ENCODE measurements at places on chromosomes 6 and 20. TPM values are rescaled to one million over a fixed set of nuclear protein-coding genes. Genes with fewer than 3 reads are reported as not detected.

The PHF1 gene
- 77.0 TPM for polyA plus RNA-seq

The KLHDC3 gene
- 112 TPM for polyA plus RNA-seq

The SLC22A7 gene
- 0.23 TPM for polyA plus RNA-seq

DNA sequence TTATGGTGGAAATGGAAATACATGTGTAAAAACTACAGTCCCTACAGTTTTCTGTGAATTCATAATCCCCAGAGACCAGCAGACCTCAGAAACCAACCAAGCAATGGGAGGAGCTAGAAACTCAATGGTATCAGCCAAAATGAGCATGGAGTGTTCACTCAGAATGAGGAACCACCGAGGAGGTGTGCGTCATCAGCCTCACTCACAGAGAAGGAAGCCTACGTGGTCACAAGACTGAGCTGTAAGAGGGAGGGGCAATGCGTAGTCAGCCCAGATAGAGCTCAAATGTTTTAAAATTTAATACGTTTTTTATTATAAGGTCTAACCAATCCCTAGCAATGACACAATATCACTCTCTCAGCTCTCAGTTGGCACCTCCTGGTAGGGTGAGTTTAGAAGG lies 17.4 kb downstream of the MYLK4 start:
- peaks cover 32% of the 10 kb centered on the region for H3K4me1 ChIP-seq
- no peaks in the 10 kb centered on the region for H3K36me3 ChIP-seq
- peak; percentile 59 for DNase-seq
- H3K27me3 ChIP-seq: no peaks in the 10 kb centered on the region
- H3K27ac ChIP-seq: peak overlapping the region; percentile 39

GRCh38 chr6:137013738-137014602 lies 30.8 kb downstream of the IL20RA start:
- DNase-seq: no peak
- no peak overlapping the region for H3K27ac ChIP-seq
- H3K4me1 ChIP-seq: no peaks in the 10 kb centered on the region
- no peak overlapping the region for H3K4me3 ChIP-seq

GRCh38 chr20:22574545-22575086 lies 9.8 kb downstream of the FOXA2 start:
- DNase-seq: no peak
- peaks cover 56% of the 10 kb centered on the region for H3K27me3 ChIP-seq
- H3K36me3 ChIP-seq: no peaks in the 10 kb centered on the region
- H3K4me1 ChIP-seq: no peaks in the 10 kb centered on the region
- H3K4me3 ChIP-seq: no peak overlapping the region
- H3K27ac ChIP-seq: no peak overlapping the region

DNA sequence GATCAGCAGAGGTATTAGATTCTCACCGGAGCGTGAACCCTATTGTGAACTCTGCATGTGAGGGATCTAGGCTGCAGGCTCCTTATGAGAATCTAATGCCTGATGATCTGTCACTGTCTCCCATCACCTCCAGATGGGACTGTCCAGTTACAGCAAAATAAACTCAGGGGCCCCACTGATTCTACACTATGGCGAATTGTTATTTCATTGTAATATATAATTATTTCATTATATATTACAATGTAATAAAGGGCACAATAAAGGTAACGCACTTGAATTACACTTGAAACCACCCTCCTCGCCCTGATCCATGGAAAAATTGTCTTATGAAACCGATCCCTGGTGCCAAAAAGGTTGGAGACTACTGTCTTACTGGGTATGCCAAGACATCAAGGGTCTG lies 18.6 kb downstream of the PRKN start:
- H3K27me3 ChIP-seq: no peaks in the 10 kb centered on the region

GRCh38 chr6:110643175-110643574 lies 166.8 kb upstream of the SLC22A16 start:
- H3K4me3 ChIP-seq: no peak overlapping the region
- H3K27me3 ChIP-seq: no peaks in the 10 kb centered on the region
- DNase-seq: no peak

DNA sequence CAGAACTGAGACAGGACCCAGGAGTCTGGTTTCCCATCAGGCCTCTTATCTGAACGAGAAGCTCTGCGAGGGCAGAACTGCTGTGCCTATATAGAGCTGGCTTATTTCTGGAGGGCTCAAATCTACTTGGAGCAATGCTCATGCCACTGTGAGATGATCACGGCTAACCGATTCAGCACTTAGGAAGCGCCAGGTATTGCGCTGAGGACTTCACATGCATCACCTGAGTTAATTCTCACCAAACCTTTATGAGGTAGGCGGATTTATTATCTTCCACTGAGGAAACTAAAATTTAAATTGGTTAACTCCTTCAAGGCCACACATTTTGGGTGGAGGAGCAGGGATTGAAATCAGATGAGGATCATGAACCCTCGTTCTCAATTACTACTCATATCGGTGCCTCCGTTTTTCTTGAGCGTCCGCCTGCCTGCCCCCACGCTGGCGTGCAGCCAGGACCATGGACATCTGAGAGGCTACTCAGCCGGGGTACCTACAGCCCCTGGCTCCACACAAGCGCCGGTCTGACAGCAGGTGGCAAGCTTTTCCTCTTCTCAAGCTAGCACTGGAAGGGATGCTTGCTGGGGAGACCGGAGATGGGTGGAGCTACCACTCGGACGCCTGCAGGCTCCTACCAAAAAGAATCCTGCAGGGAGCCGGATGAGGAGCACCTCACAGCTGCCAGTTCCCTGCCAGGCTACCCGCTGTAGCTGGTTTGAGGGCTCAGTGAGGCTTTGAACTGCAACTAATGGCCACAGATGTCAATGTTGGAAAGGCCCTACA lies 1.0 kb upstream of the PCIF1 start:
- H3K27me3 ChIP-seq: no peaks in the 10 kb centered on the region
- DNase-seq: peak; percentile 79
- peak overlapping the region; percentile 100 for H3K27ac ChIP-seq
- peaks cover 14% of the 10 kb centered on the region for H3K36me3 ChIP-seq
- peaks cover 26% of the 10 kb centered on the region for H3K4me1 ChIP-seq
- H3K4me3 ChIP-seq: peak overlapping the region; percentile 100

GRCh38 chr20:3864518-3864917 lies 17.9 kb downstream of the MAVS start:
- H3K4me1 ChIP-seq: no peaks in the 10 kb centered on the region
- H3K4me3 ChIP-seq: no peak overlapping the region
- H3K27ac ChIP-seq: no peak overlapping the region
- no peak for DNase-seq
- H3K36me3 ChIP-seq: peaks cover 86% of the 10 kb centered on the region

DNA sequence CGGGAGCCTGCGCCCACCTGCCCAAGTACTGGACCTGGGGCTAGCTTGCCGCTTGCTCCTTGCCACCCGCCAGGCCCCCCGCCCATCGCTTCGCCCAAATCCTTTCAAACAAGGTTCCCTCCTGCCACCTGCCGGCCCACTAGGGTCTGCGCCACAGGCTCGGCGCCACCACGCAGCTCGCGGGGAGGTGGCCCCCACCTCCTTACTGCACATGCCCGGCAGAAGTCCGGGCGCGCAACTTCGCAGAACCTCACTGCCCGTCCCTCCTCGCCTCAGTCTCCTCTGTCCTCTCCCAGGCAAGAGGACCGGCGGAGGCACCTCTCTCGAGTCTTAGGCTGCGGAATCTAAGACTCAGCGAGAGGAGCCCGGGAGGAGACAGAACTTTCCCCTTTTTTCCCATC lies 11.2 kb downstream of the GNAS-AS1 start:
- H3K27ac ChIP-seq: no peak overlapping the region
- H3K27me3 ChIP-seq: peaks cover 3% of the 10 kb centered on the region
- no peaks in the 10 kb centered on the region for H3K4me1 ChIP-seq
